ENCODE measurements at places on chromosomes 6 and 20.

DNA sequence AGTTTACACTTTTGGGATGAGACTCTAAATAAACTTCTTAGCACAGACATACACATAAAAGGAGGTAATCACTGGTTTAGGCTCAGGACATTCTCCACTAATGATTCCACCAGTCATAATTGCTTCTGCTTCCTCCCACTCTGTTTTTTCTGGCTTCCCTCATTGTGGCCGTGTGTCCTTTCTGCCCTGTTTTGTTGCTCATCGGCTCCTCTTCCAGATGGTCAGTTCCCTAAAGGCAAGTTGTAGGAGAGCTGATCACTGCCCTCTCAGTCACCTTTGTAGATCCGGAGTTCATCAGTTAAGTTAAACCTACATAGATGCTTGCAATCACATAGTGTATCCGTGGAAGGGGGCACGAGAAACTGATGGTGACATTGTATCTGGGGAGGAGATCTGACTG, 200.5 kb upstream of the ARG1 start:
- no peak for DNase-seq

GRCh38 chr6:116278481-116278829, 1.3 kb downstream of the TSPYL1 start:
- DNase-seq, result no peak

DNA sequence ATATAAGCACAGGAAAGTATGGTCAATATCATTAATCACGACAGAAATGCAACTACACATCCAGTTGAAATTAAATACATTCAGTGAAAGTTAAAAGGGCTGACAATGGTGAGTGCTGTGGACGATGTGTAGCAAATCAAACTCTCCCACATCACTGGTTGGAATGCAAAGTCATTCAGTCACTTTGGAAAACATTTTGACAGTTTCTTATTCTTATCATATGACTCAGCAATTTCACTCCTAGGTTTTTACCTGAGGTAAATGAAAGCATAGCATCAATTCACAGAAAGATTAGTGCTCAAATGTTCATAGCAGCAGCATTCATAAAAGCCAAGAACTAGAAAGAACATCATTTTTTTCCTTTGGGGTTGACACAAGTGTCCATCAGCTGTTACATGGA, 28.6 kb upstream of the SAMD5 start:
- no peak for DNase-seq

DNA sequence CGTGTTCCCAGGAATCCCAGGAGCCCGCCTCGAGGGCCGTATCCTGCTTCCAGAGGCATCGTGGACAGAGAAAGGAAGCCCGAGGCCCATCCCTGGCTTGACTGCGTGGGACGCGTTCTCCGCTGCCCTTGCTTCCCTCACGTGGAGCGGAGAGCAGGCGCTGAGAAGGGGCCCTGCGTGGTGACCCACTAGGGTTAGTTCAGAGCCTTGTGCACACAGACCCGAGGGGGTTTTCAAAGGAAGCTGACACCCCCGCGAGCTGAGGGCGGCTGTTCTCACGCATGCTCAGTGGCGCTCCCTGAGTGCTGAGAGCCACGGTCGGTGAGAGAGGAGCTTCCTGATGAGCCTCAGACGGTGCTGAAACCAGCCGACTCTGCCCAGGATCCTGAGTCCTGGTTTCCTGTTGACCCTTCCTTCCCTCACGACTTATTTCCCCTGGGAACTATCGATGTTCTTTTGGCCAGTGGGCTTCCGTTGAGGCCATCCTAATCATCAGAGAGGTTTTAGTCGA, 28.9 kb upstream of the CCR6 start:
- peak; percentile 84 for DNase-seq

DNA sequence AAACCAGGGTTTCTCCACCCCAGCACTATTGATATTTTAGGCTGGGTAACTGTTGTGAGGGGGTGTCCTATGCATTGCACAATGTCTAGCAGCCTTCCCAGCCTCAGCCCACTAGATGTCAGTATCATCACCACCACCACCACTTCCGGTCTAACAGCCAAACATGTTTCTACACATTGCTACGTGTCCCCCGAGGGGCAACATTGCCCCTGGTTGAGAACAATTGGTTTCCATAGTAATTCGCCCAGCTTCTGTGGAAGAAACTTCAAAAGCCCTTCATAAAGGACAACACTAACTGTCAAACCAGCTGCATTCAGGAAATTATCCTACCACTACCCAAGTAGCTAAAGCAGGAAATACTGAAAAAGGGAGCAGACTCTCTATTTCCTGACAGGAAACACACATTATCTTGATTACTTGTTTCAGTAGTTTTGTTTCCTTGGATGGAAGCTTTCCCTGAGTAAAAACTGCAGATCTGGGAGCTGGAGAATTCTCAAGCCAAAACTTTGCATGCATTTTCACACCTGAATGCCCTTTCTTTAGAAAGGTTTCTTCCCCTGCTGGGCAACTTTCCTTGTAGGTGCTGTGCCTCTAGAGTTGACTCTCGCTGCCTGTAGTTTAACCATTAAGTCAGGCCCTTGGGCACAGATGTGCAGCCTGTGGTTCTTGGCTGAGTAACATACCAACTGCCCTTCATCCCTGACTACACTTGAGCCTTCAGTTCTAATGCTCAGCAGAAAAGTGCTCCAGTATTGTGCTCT, 23.6 kb downstream of the PKHD1 start:
- peak; percentile 74 for DNase-seq
